ENCODE measurements at places on chromosomes 6 and 20. TPM values are rescaled to one million over a fixed set of nuclear protein-coding genes. Genes with fewer than 3 reads are reported as not detected.

Gene STX16
- total RNA-seq: 62.2 TPM

Gene TRIM10
- 2.7 TPM for total RNA-seq

Gene MUC22
- not detected for total RNA-seq

Gene SEMG1
- not detected for total RNA-seq

Gene TPMT
- total RNA-seq: 11.4 TPM

Gene DYNLT2
- total RNA-seq: 3.3 TPM

Gene NDUFAF5
- total RNA-seq: 19.5 TPM

Gene ZSCAN12
- 9.8 TPM for total RNA-seq

Gene PLA2G7
- 2.0 TPM for total RNA-seq

Gene ADGRG6
- 37.0 TPM for total RNA-seq

Data from metanephros (tissue), 2 donors.